Amniotic epithelial cell (primary cell): ENCODE measurements at places on chromosomes 3 and 15.

- DNase-seq: no peak
Measured at GRCh38 chr3:183158113-183158512, 4.4 kb downstream of the LAMP3 start.

DNA sequence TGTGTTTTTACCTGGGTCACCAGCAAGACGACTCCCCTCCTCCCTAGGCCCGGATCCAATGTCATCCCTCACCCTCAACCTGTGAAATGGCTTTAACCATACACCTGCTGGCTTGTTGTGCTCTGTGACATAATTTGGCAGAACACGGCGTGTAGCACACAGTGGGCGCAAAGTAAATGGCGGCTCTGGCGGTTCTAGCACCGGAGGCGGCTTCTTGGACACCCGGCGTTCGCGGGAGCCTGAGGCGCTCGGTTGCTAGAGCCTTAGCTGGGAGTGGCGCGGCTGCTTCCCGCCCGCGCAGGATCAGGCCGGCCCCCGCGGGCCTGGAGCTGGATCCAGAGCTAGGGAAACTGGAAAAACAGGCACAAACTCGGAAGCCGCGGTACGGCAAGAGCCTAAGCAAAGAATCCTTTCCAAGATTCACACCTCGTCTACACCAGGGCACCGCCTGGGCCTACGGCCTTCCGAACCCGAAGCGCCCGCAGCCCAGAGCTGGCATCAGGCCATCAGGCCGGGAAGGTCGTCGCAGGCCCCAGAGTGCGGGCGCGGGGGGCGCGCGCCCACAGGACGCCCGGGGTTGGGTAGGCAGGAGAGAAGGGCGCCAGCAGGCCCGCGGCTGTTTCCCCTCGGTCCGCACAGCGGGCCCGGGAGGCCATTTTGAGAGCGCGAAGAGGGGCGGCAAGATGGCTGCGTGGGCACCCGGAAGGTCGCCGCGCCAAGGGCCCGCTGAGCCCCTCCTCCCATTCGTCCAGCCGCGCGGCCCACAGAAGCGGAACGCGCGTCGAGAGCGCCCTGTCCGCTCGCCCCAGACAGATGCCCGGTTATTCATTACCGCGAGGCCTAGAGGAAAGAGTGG lies 43.9 kb upstream of the POLG start:
- no peak for DNase-seq

DNA sequence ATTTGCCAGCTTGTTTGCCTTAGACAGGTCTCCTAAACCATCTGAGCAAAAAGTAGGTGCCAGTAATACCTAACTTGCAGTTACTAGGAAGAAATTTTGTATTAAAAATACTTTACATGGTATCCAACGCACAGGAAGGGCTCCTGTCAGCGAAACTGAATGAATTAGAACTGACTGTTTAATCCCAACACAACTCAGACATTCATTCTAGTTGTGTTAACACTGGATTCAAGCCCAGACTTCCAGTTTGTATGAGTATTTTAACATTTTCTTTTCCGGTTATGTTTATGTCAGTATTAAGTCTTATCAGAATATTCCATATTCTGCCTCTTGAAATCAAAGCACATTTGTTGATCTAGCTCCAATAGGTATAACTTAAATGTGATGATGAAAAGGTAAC lies 82.0 kb upstream of the SOX2 start:
- DNase-seq: no peak

GRCh38 chr15:59438625-59439290 lies 772 bp downstream of the FAM81A start:
- DNase-seq: no peak

DNA sequence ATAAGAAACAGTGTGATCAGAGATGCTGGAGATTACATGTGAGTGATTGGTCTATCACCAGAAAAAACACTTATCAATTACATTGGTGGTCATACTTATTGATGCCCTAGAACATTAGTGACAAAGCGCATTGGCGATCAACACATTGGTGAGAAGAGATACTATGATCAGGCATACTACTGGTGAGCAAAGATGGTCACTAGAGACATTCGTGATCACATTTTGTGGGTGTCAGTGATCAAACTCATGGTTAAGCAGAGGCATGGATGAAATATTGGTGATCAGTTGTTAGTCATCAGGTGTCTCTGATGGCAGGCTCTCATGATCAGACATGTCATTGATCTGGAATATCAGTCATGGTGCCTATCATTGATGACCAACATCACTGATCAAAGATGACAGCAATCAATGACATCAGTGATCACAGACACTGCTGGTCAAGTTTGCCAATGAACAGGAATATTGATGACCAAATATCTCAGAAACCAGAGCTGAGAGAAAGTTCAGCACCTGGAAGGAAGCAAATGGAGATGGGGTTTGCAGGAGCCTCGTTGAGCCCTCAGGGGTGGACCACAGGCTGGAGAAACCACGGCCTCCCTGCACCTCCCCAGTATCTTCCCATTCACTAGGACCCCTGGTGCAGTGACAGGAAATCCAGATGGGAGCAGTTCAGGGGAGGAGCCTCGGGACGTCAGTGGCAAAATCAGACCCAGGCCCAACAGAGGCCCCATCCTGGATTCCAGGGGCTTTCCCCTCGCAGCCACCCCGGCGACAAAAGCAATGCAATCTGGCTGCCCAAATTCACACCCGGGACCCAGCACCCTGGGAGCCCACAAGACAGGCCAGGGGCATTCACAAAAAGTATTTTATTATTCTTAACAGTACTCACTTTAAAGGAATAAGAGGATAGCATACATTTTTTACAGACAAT lies 12.2 kb upstream of the DNAJB8 start:
- no peak for DNase-seq

DNA sequence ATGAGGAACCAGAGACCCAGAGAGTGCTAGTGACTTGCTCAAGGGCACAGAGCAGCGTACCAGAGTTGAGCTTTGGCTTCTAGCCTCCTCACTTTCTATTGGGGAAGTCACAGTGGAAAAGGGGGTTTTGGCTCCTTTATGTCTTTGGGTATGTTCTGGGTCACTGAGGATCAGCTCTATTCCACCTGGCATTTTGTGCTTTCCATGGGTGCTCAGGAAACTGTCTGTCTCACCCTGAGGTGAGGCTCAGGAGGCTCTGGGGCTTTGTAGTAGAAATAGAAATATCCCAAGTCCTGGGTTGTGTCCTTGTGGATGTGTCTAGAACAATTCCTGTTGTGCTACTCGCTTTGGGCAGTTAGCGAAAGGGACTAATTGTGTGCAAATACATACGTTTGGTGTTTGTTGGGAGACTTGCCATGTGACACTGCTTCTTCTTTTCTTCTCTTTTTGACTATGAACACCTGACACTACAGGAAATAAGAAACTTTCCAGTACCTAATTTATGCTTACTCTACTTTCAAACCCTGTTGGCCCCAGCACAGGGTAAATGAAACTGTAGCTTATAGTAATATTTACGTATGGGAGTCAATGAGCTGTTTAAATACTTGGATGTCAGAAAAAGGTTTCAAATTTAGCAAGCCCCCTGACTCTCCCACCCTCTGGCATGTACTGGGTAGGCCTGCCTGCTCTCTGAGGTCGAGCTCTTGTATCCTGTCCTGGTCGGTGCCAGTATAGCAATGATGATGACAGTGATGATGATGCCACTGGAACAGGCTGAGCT lies 35.6 kb downstream of the SMAD3 start:
- DNase-seq: no peak

DNA sequence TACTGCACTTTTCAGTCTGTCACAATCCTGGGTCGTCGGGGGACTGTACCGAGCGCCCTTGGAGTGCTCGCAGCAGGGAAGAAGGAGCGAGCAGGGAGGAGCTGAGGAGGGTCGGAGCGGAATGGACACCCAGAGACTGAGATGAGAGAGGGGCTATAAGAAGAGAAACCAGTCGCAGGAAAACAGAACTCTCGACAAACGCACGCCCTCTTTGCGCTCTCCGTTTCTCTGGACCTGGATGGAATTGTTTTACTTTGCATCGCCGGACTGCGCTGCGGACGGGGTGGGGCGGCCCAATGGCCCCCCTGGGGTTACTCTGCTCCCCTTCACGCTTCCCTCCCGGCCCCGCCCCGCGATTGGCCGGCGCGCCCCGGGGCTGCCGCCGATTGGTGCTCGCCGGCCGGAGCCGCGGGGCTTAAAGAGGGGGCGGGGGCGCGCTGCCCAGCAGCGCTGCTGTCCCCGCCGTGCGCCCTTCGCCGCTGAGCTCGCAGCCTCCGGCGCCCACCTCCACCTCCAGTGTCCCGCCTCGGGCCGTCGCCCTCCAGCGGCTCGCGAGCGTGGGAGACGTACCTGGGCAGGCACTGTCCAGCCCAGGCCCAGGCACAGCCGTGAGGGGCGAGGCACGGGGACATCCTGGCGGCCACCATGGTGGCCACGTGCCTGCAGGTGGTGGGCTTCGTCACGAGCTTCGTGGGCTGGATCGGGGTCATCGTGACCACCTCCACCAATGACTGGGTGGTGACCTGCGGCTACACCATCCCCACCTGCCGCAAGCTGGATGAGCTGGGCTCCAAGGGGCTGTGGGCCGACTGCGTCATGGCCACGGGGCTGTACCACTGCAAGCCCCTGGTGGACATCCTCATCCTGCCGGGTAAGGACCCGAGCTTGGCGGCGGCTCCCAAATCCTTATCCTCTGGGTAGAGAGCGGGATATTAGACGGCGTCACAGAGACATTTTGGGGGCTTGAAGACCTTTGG lies at the start of gene CLDN11:
Gene CLDN11, plus strand, starts transcription at position 447 of the 977 bp plus-strand sequence. Its CDS starts 199 bp downstream, at position 646.
- no peak for DNase-seq

DNA sequence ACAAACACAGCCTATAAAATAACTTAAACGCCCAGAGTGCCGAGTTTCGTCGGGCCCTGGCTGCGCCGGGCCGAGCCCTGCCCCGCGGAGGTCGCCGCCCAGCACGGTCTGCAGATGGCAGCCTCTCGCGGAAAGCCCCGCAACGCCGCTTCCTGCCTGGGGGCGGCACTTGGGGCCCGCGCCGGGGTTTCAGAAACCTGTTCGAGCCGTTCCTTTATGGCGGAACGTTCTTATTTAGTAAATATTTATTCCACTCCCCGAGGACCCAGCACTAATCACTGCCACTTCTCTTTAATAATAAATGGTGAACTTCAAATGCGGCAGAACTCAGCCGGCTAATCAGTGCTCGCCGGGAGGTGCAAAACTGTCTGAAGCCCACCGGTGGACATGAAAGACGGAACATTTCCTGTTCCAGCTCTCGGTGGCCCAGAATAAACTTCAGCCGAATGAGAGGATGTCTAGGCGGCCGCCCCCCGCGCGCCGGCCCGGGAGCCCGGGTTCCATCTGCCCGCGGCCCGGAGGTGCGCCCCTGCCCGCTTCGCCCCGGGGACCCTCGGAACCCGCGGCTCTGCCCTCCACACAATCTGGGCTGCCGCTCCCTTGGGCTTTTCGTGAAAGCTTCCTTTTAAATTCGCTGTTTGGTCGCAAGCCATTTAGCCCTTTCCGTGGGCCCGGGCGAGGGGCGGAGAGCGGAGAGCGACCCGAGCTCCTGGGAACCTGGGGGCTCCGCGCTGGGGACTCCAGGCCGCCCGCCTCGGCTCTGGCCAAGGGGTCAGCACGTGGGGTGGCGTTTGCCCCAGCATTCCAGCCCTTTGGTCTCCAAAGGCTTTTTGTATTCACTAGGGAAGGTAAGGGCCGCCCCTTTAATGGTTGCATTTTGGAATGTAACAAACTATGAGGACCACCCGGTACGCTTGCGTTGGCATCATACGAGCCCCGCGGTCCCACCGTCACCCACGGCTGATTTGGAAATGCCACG lies 110.8 kb upstream of the ATP11B start:
- DNase-seq: peak; percentile 27
